Dermis microvascular lymphatic vessel endothelial cell (primary cell): ENCODE measurements at places on chromosomes 7 and 10. TPM values are rescaled to one million over a fixed set of nuclear protein-coding genes. Genes with fewer than 3 reads are reported as not detected.

Gene ZMYND11
- total RNA-seq: 36.8 and 46.7 TPM in 2 replicates

Gene UBTD1
- 45.1 and 62.6 TPM in 2 replicates for total RNA-seq

Gene STN1
- total RNA-seq: 20.5 and 20.9 TPM in 2 replicates

DNA sequence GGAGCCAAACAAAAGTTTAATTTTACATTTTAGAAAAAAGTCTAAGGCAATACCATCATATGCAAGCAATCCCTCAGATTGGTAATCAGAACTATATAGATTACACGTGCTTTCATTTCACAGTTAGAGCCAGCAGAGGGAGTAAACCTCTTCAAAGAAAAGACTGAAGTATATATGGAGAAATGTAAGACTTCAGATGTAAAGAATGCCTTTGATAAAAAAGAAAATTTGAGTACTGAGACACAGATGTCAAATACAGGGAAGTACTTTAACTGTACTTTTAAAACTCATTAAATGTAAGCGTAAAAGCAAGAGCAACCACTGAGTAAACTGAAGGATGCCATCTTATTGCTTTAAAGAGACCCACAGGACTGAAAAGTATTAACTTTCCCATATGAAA is 101.4 kb upstream of the FAM133B start:
- peak; percentile 48 for DNase-seq

GRCh38 chr7:51352174-51353100 is 35.8 kb upstream of the COBL start:
- DNase-seq: no peak

DNA sequence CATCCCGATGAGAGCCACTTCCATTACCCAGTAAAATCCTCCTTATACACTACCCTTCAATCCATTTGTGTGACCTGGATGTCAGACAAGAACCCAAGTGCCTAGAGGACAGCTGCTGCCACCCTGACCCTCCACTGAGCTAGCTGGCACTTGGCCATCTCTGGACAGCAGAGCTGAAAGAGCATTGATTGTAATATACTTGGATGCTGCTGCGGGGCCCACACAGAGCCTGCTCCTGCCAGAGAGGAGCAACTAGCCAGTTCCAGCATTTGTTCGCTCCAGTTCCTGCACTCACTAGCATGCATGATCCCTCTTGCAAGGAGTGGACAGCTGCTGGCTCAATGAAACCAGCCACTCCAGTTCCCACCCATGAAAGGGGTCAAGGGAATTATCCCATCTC is 8.4 kb upstream of the TMEM254 start:
- DNase-seq: no peak

GRCh38 chr10:11164803-11165590 is 147.3 kb downstream of the CELF2 start:
- DNase-seq: no peak

- DNase-seq: no peak
Measured at GRCh38 chr10:76353237-76353851, 921.9 kb downstream of the LRMDA start.

GRCh38 chr10:119330342-119330741 is 123.0 kb downstream of the GRK5 start:
- no peak for DNase-seq

GRCh38 chr10:31101123-31101522 is 69.5 kb upstream of the ZNF438 start:
- DNase-seq: peak; percentile 4

DNA sequence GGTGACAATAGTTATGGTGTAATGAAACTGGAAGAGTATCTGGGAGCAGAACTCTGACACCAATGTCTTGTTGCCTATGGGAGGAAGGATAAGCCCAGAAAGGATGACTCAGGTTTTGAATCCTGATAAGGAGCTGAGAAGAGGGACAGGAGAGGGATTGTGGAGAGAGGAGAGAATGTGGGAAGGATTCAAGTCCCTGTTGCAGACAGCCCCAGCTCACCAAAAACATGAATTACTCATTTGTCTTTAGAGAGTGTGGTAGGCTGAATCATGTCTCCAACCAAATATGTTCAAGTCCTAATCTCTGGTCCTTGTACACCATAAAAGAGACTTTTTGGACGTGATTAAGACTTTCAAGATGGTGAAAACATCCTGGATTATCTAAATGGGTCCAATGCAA is 206.9 kb upstream of the PHYHIPL start:
- no peak for DNase-seq

- no peak for DNase-seq
Measured at GRCh38 chr7:24390376-24391157, 106.6 kb downstream of the NPY start.

GRCh38 chr10:13882119-13882711 is 295.4 kb downstream of the PRPF18 start:
- peak; percentile 50 for DNase-seq

- no peak for DNase-seq
Measured at GRCh38 chr7:2824678-2825461, 19.2 kb downstream of the GNA12 start.
